Parietal lobe (tissue), 2 donors: ENCODE measurements at places on chromosomes 3 and 15. TPM values are rescaled to one million over a fixed set of nuclear protein-coding genes. Genes with fewer than 3 reads are reported as not detected.

The GCHFR gene
- total RNA-seq, result 4.4 TPM

The UROC1 gene
- not detected for total RNA-seq

The SNX33 gene
- 3.4 TPM for total RNA-seq

The LSAMP gene
- 91.4 TPM for total RNA-seq

The IFT57 gene
- total RNA-seq, result 72.0 TPM

The C15orf39 gene
- 1.9 TPM for total RNA-seq

The TRH gene
- total RNA-seq, result 1.6 TPM

The CNOT10 gene
- total RNA-seq, result 60.1 TPM

The CATSPER2 gene
- 18.2 TPM for total RNA-seq

The SUSD5 gene
- total RNA-seq, result 2.5 TPM

The ACTL6A gene
- 28.5 TPM for total RNA-seq

The ADGRG7 gene
- not detected for total RNA-seq

The CHRNB4 gene
- 0.94 TPM for total RNA-seq

The PPP2R3A gene
- total RNA-seq, result 44.8 TPM

The CSPG4 gene
- total RNA-seq, result 6.6 TPM

The GATA2 gene
- 0.31 TPM for total RNA-seq

The TRPM1 gene
- total RNA-seq, result not detected

The CPNE9 gene
- 0.31 TPM for total RNA-seq

The SLC6A1 gene
- total RNA-seq, result 93.0 TPM

The SNX22 gene
- 9.7 TPM for total RNA-seq

The CPB1 gene
- total RNA-seq, result not detected

The TM6SF1 gene
- 15.0 TPM for total RNA-seq

The PRR23B gene
- not detected for total RNA-seq

The KCNMB3 gene
- total RNA-seq, result 9.7 TPM

The CCNL1 gene
- total RNA-seq, result 147 TPM

The C3orf49 gene
- total RNA-seq, result not detected

The CLDN1 gene
- total RNA-seq, result 2.5 TPM

The NXPE3 gene
- total RNA-seq, result 26.3 TPM

The SCAMP5 gene
- total RNA-seq, result 70.7 TPM

The ROBO2 gene
- 526 TPM for total RNA-seq

The CACNA1D gene
- 49.8 TPM for total RNA-seq

The ITGB5 gene
- total RNA-seq, result 19.7 TPM

The LIPH gene
- not detected for total RNA-seq

The A4GNT gene
- not detected for total RNA-seq

The TFDP2 gene
- total RNA-seq, result 98.3 TPM

The SLITRK3 gene
- total RNA-seq, result 4.7 TPM

The CCR5 gene
- total RNA-seq, result not detected

The SLCO3A1 gene
- 17.8 TPM for total RNA-seq

The C3orf85 gene
- total RNA-seq, result not detected

The CHST13 gene
- not detected for total RNA-seq

The SERPINI2 gene
- total RNA-seq, result 2.2 TPM

The ETV5 gene
- total RNA-seq, result 51.6 TPM

The HHATL gene
- total RNA-seq, result 1.3 TPM
